ENCODE measurements at places on chromosomes 13 and 19.

GRCh38 chr13:37529751-37530385 lies 68.7 kb downstream of the POSTN start:
- DNase-seq = no peak

GRCh38 chr13:73542446-73542845 lies 483.6 kb downstream of the KLF5 start:
- DNase-seq = no peak

DNA sequence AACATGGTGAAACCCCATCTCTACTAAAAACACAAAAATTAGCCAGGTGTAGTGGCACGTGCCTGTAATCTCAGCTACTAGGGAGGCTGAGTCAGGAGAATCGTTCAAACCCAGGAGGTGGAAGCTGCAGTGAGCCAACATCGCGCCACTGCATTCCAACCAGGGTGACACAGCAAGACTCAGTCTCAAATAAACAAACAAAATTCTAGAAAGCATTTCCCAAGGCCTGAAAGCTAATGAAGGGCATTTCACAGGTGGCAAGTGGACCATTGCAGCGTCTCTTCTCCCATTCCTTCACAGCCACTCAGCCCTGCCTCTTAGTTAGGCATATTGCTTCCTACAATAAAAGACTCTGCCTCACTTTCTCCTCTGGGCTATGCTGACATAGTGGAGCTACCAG lies 13.5 kb upstream of the RXFP2 start:
- no peak for DNase-seq

- DNase-seq = no peak
Measured at GRCh38 chr13:66663711-66664110, 566.4 kb downstream of the PCDH9 start.

DNA sequence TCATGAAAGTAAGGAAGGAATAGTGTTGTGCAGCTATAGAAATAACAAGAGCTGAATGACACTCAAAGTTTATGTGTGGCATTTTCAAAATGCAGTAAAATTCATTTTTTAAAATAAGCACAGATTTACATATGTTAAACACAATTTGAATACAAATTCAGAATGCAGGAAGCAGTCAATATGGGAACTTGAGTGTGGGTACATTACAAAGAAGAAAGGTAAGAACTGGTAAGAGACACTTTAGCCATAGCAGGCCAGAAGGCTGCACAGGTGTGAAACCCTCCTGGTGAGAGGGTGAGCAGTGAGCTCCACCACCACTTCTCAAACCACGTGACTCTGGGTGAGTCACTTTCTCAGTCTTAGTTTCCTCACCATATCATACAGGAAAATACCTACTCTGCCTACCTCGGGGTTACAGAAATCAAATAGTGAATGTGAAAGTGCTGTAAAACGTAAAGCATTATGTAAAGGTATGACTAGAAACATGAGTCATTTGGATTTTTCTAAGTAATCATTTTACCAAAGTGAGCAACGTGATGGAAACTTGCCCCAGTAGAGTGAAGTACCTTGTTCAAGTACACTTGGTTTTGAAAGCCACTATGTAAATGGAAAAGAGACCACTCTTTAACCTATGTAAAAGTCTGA lies 40.5 kb downstream of the USP12 start:
- no peak for DNase-seq

GRCh38 chr19:17052439-17052838 lies 22.8 kb downstream of the HAUS8 start:
- no peak for DNase-seq

Measured in lower leg skin (tissue), 4 donors.